Cardiac septum (tissue), 1 donor: ENCODE measurements at places on chromosomes 3 and 15.

DNA sequence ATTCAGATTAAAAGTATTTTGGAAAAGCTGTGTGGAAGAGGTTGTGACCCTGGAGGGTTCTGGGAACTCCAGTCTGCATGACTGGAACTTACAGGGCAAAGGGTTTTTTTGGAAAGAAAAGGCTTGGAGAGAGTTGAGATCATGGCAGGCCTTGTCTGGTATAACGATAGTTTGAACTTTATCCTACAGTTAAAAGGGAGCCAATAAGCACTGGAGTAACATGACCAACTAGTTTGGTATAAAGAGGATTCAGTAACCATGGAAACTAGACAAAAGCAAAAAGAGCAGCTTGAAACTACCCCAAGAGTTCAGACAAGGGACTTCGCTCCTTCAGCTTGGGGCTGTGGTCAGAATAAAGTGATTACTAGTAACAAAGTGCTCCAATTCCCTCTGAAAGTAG, 151.2 kb upstream of the TMCO5A start:
- no peak for DNase-seq

- no peak for DNase-seq
These were observed 212.4 kb downstream of the TLE3 start for GRCh38 chr15:69885173-69885955.

- peak; percentile 58 for DNase-seq
These were observed 21.0 kb downstream of the PLXNB1 start for GRCh38 chr3:48408823-48409281.

DNA sequence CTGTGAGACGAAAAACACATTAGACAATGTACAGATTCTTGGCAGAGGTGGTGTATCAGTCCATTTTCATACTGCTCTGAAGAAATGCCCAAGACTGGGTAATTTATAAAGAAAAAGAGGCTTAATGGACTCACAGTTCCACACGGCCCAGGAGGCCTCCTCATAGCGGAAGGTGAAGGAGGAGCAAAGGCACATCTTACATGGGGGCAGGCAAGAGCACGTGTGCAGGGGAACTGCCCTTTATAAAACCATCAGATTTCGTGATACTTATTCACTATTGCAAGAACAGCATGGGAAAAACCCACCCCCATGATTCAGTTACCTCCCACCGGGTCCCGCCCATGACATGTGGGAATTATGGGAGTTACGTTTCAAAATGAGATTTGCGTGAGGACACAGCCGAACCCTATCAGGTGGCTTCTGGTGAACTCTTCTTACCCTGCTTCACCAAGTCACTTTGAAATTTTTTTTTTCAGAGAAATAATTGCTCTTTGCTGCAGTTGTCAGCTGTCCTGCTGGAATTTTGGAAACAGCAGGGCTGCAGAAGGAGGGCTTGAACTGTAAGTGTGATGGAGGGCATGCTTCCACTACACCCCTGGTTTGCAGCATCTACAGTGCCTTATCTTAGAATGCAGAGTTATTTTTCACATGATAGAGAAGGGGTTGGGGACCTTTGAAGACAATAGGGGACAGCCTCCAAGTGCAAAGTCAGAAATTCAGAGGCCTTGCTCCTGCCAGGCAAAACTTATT, 2.9 kb upstream of the IGF2BP2 start:
- no peak for DNase-seq

- no peak for DNase-seq
These were observed 465.1 kb downstream of the MAGI1 start for GRCh38 chr3:65573548-65574116.

GRCh38 chr3:185760550-185760949, 64.3 kb downstream of the IGF2BP2 start:
- DNase-seq = no peak

DNA sequence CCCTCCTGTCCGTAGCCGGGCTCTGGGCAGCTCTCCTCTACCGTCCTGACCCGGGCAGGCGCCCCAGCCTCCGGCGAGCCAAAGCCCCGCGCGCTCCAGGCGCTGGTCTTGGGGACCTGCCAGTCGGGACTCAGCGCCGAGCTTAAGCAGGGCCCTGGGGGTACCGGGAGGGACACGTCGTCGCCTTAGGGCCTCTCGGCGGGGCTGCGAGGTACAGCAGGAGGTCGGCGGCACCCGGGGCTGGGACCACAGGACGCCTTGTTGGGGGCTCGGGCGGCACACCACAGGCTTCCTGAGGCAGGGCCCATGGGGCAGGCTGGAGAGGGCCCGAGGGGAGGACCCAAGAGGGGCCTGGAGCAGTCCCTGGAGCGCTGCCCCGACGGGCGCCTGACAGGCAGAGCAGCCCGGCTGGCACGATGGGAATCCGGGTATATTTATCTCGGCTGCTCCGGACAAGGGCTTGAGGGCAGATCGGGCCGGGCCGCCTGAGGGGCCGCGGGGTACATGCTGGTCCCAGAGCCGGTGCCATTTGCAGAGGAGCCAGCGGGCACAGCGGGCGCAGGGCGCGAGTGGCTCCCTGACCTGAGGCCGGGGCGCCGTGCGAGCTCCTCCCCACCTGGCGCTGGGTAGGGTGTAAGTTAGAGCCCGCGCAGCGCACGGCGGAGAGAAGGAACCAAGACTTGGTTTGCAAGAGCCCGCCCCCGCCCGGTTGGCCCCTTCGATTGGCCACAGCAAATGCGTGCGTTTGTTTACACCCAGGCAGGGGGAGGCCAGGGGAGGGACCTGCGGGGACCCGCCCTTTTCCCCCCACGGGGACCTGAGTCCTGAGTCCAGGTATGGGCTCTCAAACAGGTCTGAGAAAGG, 574 bp downstream of the SLC38A3 start:
- DNase-seq = peak; percentile 80

DNA sequence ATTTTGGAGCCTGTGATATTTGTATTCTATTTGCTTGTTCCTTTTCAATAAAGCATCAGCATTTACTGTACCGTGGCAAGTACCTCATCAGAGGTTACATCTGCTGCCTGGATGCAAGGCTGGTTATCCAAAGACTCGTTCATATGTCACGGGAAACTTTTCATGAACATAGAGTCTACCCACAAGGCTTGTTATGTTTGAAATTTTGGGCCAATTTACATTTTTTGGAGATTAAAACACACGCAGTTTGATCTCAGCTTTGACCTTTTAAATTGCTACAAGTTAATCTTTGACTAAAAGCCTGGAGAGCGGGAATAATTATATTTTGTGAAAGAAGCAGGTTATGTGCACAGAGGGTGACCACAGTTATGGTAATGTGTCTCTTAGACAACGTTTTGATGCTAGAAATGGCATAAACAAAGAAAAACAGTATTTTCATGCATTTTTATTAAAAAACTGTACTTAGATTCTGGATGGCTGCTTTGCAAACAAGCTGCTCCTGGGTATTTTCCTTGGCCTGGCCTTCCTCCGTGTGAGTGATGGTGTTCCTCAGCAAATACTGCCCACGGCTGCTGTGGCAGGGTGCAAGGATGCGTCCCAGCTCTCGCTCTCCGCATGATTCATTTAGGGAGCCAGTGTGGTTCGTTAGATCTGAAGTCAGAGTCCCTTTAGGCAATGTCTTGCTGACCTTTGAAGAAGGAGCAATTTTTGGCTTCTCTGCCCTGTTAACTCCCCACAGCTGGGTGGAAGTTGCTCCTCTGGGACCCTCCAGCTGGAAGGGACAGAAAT, 27.1 kb downstream of the CHST2 start:
- no peak for DNase-seq

- no peak for DNase-seq
These were observed 26.7 kb downstream of the TJP1 start for GRCh38 chr15:29795610-29796009.

DNA sequence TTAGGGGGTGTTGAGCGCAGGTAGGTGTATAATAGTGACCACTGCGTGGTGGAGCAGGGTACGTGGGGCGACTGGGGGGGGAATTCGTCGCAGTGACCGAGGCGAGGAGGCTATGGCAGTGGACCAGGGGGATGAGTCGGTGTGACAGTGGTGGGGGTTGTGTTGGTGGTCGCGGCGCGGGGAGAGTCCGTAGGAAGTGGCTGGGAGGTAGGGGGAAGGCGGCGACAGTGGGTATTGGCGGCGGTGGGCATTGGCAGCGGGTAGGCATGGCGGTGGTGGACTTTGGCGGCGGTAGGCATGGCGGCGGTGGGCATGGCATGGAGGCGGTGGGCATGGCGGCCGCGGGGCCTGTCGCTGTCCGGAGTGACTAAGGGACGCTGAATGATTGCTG, 739 bp downstream of the SNRPN start:
- no peak for DNase-seq

DNA sequence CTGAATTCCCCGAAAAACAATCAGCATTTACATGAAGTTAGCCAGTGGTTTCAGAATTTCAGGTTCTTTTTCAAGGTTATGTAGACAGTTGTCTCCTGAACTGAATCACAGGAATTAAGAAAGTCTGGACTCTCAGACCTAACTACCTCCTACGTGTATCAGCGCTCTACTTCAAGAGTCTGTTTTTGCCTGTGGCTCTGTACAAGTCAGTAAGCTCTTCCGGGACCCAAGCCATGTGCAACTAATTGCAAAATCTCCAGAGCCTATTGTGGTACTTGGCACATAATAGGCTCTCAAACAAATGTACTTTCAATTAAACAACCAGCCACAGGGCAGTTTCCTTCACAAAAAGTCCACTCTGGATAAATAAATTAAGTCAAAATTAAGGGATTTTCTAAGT, 414.2 kb downstream of the PDCD6IP start:
- no peak for DNase-seq

GRCh38 chr15:88015228-88015860, 241.2 kb downstream of the NTRK3 start:
- no peak for DNase-seq

GRCh38 chr3:118809696-118810498, 224.7 kb downstream of the IGSF11 start:
- DNase-seq = no peak

- no peak for DNase-seq
These were observed 206.1 kb upstream of the GADL1 start for GRCh38 chr3:31100519-31100918.

GRCh38 chr15:56968821-56969220, 50.4 kb downstream of the TCF12 start:
- DNase-seq = no peak

- DNase-seq = no peak
These were observed 171.8 kb upstream of the CDIN1 start for GRCh38 chr15:36407647-36408046.

DNA sequence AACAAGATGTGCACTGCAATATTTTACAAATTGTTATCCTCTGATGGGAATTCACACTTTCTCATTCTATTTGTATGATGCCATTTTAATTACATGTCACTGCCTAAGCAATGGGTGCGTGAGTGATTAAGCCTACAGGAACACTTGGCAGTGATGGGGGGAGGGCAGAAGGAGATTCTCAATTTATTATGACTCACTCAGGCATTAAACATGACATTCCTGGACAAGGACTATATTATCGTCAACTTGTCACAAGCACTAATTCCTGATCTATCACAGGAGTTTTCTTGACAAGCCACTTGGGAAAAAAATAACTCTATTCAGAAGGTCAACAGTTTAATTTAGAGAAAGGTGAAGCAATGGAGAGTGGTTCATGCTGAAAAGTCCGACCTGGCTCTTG, 556.8 kb downstream of the NSUN3 start:
- no peak for DNase-seq

DNA sequence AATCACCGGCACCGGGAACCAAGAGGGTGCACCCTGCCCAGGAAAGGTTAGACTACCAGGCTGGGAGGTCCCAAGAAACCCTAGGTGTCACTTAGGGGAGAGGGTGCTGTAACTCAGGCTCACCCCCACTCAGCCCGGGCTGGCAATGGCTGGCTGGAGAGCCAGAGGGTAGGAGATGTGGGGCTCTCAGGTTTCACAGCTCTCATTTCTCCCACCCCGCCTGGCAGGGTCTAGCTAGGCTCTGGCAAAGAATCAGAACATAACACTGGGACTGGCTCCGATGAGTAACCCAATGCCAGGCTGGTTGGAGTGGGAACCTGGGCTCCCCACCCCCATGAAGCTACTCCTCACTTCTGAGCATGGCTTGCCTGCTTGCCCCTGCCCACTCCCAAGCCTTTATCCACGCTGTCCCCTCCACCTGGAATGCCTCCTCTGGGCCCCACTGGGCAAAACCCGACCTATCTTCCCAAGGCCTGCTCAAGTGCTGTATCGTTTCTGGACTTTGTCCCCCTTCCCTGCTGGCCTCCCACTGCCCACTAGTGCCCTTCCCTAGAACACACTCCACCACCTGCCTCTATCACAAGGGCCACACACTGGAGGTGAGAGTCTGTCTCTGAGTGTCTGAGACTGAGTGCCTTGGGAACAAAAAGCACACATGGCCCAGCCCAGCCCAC, 2.0 kb downstream of the CIB2 start:
- DNase-seq = no peak

- peak; percentile 79 for DNase-seq
These were observed 1.4 kb downstream of the TMEM43 start for GRCh38 chr3:14126017-14126886.

DNA sequence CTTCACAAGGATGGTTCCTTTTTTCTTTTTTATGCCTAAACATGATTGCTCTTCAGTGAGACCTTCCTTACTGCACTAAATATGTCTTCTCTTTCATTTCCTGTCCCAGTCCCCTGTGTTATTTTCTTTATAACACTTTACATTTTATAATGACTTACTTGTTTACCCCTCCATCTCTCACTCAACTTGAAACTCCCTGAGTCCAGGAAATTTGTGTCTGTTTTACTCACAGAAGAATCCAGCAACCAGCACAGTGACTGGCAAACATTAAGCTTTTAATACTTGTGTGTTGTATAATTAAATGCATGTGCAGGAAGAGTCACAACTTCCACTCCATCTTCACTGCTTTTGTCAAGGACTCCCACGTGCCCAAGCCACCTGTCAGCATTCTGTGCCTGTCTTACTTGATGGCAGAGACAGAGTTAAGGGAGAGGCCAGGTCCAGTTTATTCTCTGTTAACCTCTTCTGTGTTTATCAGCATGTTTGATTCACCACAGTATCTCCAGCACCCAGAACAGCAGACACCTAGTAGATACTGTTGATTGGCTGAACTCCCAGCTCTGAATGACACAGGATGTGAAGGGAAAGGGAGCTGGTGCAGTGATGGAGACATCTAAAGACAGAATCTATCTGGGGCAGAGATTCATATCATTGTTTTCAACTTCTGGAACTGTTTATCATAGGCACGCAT, 42.8 kb downstream of the SSR3 start:
- no peak for DNase-seq

- DNase-seq = no peak
These were observed 18.9 kb downstream of the PRR23A start for GRCh38 chr3:138987181-138987580.

GRCh38 chr15:71189718-71190117, 74.4 kb downstream of the THSD4 start:
- DNase-seq = no peak

DNA sequence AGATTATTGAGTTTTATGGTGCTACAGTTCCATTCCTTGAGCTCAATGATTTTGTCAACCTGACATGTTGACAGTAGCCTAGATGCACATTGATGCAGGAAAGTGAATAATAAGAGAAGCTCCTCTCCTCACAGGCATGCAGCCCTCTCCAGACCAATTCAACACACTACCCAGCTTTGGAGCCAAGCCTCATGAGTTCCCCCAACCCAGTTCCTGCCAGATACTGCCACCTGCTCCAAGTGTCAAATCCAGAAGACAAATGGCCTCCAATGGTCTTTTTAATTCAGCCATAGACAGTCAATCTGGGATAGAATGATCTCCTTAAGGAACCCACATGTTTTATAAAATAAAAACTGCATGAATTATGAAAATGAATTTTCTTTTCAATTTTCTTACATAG, 83.7 kb upstream of the ARHGEF3 start:
- DNase-seq = no peak
